T-helper 1 cell treated with Interleukin-12 subunit alpha and Interleukin-12 subunit beta and Interleukin-4 antibody, amounts not matched to agents 30 ng/mL and 1 ng/mL, for 36 hours (primary cell): ENCODE measurements at places on chromosomes 3 and 15. TPM values are rescaled to one million over a fixed set of nuclear protein-coding genes. Genes with fewer than 3 reads are reported as not detected.

Gene SOX2
- total RNA-seq: not detected in 2 replicates

Gene SPINK8
- total RNA-seq: not detected in 2 replicates

Gene TGM4
- total RNA-seq: not detected in 2 replicates

Gene EIF4A2
- 359 and 368 TPM in 2 replicates for total RNA-seq

Gene TRAK1
- 22.2 and 22.7 TPM in 2 replicates for total RNA-seq

Gene GAP43
- not detected in 2 replicates for total RNA-seq

Gene LIPC
- total RNA-seq: 3.6 and 4.4 TPM in 2 replicates

Gene GOLGA6L10
- 0.24 and 0.37 TPM in 2 replicates for total RNA-seq

Gene GASK1A
- total RNA-seq: not detected in 2 replicates

Gene DLEC1
- 1.0 and 3.9 TPM in 2 replicates for total RNA-seq

Gene GABRB3
- total RNA-seq: not detected in 2 replicates

Gene C3orf80
- 0.17 TPM in 1 of 2 replicates, not detected in the other for total RNA-seq

Gene SLC33A1
- total RNA-seq: 39.2 and 42.0 TPM in 2 replicates

Gene CD80
- total RNA-seq: 17.7 and 20.7 TPM in 2 replicates

Gene RUBCN
- total RNA-seq: 52.5 and 52.9 TPM in 2 replicates

Gene SLC15A2
- total RNA-seq: 2.2 and 5.7 TPM in 2 replicates

Gene PLA2G4E
- total RNA-seq: not detected in 2 replicates

Gene AGBL1
- total RNA-seq: not detected in 2 replicates

Gene THSD4
- total RNA-seq: not detected in 2 replicates

Gene VEPH1
- not detected in 2 replicates for total RNA-seq

Gene RTP4
- total RNA-seq: 21.3 and 21.6 TPM in 2 replicates

Gene CPLX3
- total RNA-seq: 0.91 and 1.4 TPM in 2 replicates

Gene C2CD4A
- total RNA-seq: not detected in 2 replicates

Gene C3orf20
- 0.24 and 0.25 TPM in 2 replicates for total RNA-seq

Gene PPP1R14D
- total RNA-seq: not detected in 2 replicates

Gene SENP8
- total RNA-seq: 0.93 and 1.0 TPM in 2 replicates

Gene SH3GL3
- not detected in 2 replicates for total RNA-seq

Gene SYNM
- total RNA-seq: 2.6 and 2.8 TPM in 2 replicates

Gene ACKR2
- total RNA-seq: 1.6 and 2.7 TPM in 2 replicates

Gene DZIP3
- 8.6 and 9.8 TPM in 2 replicates for total RNA-seq

Gene ALDH1L1
- not detected in 2 replicates for total RNA-seq

Gene AHSG
- total RNA-seq: not detected in 2 replicates

Gene INSYN1
- not detected in 2 replicates for total RNA-seq

Gene GOLGA8T
- 0.20 TPM in 1 of 2 replicates, not detected in the other for total RNA-seq

Gene TRIM42
- not detected in 2 replicates for total RNA-seq

Gene ERICH6
- not detected in 2 replicates for total RNA-seq

Gene SYNPR
- not detected in 2 replicates for total RNA-seq
